IPS-NIHi11 (cell line): ENCODE measurements at places on chromosomes 3 and 15.
A peak's percentile ranks its signal among the peaks of the same experiment; 100 is the strongest.

DNA sequence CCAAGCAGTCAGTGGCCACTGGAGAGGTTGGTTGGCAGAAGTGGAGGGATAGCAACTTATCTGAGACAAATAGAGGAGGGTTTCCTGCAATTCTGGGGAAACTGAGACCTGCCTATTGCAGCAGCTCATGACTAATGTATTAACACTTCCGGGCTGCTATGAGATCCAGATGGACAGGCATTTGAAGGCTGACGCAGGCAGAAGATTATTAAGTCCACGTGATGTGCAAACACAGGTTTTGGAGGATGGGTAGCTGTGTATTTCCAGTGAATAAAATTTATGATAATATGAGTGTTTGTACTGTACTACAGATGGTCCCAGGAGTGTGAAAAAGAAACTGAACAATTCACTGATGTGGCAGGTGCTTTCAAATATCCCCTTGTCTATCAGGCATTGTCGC lies 28.5 kb upstream of the CFAP161 start:
- no peak for DNase-seq

GRCh38 chr3:41507336-41508062 lies 308.2 kb downstream of the CTNNB1 start:
- DNase-seq: no peak

DNA sequence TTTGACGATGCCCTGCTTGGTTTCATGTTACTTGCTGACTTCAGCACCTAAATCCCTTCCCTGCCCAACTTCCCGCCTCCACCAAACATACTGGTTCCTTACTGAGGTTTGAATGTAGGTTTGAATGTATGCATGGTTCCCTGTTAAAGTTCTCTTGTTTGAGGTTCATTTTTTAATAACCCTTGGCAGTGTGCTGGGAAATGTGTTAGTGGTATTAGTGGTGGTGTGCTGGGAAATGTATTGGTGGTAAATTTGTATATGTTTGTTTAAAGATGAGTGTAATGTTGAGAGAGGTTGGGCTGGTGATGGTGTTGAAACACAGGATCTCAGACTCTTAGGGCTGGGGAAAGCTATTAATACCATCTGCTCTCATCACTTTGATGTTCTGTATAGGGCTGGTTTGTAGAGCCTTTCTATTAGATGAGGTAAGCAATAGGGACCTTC lies 392.7 kb downstream of the PTPRG start:
- peak; percentile 24 for DNase-seq

DNA sequence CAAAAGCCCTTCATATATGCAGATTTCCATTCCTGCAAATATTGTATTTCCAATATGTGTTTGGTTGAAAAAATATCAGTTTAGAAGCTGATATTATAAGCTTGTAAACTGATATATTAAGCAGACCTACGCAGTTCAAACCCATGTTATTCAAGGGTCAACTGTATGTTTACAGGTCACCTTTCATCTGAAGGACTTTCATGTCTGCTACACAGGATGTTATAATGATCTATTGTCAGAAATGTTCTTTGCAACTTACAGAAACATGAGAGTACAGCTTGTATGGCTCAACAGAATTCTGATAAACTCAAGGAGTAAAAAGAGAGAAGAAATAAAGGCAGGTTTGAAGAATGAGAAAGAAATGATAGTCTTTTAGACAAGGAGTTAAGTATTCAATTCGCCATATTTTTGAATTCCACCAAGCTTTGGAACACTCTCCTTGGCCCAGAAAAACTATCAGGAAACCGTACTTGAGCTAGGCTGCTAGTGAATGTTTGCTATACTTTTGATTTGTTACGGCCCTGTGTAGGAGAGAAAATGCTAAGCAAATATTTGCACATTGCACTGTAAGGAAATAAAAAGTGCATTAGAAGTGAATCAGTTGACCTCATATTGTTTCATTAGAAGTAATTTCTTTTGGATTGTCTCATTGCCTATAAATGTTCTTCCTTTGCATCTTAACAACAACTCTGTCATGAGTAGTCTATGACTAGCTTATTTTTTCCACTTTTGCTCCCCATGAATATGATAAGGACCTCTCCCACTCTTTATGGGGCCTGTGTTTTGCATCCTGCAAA lies 81.2 kb downstream of the NEK11 start:
- DNase-seq: no peak

- DNase-seq: no peak
These were observed 147.5 kb downstream of the NFKBIZ start for GRCh38 chr3:101996832-101997231.

DNA sequence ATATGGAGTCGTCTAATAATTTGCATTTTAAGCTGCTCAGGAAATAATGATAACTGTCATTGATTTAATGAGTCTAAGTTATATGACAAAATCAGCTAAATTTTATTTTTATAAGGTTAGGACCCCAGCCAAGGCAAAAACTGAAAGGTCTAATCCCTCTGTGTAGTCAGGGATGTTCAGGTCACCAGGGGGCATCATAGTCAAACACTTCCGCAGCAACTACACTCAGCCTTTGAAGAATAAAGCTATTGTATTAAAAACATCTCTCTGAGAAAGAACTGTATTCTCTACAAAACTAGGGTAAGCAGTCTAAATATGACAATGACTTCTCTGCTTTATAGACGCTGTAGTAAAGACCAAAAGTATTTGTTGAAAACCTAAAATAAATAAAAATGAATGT lies 15.0 kb downstream of the INTS14 start:
- peak; percentile 39 for DNase-seq

DNA sequence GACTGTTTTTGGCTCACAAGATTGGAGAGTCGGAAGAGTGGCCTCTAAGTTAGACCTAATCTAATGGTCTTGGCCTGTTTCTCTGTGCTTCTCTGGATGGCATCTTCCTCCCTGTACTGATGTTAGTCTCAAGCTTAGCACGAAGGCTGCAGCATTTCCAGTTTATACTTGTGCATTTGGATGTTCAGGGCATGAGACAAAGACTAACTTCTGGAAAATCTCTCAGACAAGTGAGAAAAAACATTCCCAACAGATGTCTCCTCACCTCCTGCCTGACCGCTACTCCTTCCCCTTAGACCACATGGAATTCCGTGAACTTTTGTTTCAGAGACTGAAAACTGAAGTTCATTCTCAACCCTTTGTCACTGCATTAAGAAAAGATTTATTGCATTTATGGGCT lies 410.8 kb upstream of the MCTP2 start:
- DNase-seq: no peak

DNA sequence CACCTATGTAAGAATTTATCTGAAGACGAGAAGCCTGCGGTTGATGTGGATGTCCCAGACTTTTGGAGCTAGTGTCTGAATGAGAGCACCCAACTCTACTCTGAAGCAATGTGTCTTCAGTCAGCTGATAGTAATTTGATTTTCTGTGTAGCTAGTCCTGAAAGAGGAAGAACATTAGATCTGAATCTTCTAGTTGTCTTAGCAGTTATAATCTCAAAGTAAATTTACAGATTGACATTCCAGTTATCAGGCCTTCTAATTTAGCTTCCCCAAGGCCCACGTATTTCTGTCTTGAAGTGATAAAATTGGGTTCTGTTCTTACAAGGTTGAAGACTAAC lies 1.5 kb downstream of the TCAIM start:
- DNase-seq: no peak

- DNase-seq: no peak
These were observed 3.8 kb downstream of the ANP32A start for GRCh38 chr15:68816795-68817303.
